Camera-type eye (tissue), 1 donor: ENCODE measurements at places on chromosomes 3 and 15. TPM values are rescaled to one million over a fixed set of nuclear protein-coding genes. Genes with fewer than 3 reads are reported as not detected.

CASR gene
- total RNA-seq = 0.05 TPM

CAMK2N2 gene
- total RNA-seq = 1.1 TPM

ROBO1 gene
- total RNA-seq = 90.7 TPM

AGBL1 gene
- 3.7 TPM for total RNA-seq

H1-8 gene
- not detected for total RNA-seq

GATA2 gene
- 3.1 TPM for total RNA-seq

OR5H14 gene
- not detected for total RNA-seq

CLDN11 gene
- 16.8 TPM for total RNA-seq

SLC22A13 gene
- total RNA-seq = 0.27 TPM

EIF2B5 gene
- 44.0 TPM for total RNA-seq

SAMD7 gene
- total RNA-seq = 22.0 TPM

NANOGP8 gene
- total RNA-seq = not detected

RMDN3 gene
- total RNA-seq = 30.2 TPM

C2CD4A gene
- not detected for total RNA-seq

MAGEF1 gene
- total RNA-seq = 62.5 TPM

MITF gene
- 38.3 TPM for total RNA-seq

ALPK3 gene
- 11.1 TPM for total RNA-seq

CA12 gene
- total RNA-seq = 17.4 TPM
